ENCODE measurements at places on chromosomes 6 and 20.
A peak's percentile ranks its signal among the peaks of the same experiment; 100 is the strongest.

GRCh38 chr6:137236581-137237355 lies 17.6 kb upstream of the IFNGR1 start:
- no peak for DNase-seq

DNA sequence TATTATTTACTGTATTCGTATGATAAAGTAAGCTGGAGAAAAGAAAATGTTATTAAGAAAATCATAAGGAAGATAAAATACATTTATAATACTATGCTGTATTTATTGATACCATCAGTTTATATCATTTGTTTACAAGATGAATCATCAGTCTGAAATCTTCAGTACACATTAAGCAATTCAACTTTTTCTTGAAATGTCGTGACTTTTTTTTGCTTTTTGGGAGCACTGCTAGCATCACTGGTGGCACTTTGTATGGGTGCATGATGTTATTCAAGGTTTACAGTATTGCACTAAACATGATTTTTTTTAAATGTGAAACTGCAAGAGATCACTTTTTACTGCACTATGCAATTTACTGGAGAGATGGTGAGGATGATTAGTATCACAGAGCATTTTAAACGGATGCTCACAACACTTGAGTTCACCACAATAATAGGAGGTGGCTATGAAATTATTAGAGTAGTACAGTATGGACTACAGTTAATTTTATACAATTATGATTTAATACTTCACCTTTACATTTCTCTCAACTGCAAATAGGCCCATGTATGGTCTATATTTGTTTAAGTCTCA lies 85.9 kb downstream of the SNAP25 start:
- no peak for DNase-seq

DNA sequence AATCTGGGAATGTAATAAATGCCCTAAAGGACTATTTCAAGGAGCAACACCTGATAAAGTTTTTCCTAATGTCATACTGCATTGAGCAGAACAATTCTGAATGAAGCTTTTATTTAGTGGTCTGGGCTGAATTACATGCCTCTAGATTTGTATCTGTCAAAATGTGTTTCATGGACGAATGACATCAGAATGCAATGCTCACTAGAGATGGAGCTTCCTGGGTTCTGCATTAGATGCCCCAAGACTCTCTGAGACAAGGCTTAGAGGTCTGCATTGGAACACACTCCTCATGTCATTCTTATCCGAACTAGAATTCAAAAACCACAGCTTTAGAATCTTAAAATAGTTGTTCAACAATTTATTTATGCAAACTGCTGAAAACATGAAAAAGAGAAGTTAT lies 62.0 kb downstream of the SYNE1 start:
- DNase-seq = no peak

DNA sequence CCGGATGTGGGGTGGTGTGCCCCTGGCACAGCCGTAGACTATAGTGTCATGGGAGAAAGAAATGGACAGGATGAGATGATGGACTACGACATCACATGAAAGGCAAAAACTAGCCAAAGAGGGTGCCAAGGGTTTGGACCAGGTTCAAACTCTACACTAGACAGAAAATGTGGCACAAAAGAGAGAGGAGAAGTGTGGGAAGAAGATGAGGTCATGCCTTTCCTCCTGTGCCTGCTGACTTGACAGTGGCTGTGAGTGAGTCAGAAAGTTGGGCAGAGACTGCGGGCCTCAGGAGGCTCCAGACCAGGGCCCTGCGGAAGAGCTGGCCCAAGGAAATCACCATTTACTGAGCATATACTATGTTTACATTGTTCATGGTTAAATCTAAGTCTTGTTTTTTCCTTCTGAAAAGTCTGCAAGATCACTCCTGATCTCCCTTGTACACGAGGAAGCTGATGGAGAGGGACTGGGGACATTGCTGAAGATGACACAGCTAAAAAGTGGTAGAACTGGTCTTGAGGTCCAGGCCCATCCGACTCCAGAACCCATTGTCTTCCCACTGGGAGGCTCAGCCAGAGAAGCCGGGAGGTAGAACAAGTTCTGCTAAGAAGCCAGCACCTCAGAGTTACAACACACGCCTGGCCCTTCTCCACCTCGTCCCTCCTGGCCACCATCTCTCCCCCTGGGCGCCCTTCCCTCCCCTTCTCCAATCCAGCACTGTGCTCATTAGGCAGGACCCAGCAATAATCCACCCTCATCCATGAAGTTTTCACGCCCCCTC lies 35.6 kb downstream of the CNKSR3 start:
- DNase-seq = peak; percentile 80

- no peak for DNase-seq
Observed at GRCh38 chr6:21587961-21588480, 5.5 kb upstream of the SOX4 start.

DNA sequence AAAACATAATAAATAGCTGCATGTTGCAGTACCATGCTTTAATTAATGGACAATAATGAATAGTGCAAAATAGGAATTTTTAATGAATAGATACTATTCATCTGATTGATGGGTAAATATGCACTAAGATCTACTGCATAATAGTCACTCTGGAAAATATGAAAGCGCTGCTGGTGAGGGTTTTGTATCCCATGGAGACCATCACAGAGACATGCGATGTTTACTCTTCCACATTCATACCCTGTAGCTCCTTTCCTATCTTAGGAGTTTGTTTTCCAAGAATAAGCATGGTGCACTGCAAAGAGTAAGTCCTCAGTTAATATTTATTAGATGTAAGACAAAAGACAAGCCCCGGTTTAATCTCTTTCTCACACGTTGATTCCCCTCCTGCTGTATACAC lies 81.4 kb downstream of the NRSN1 start:
- DNase-seq = no peak

DNA sequence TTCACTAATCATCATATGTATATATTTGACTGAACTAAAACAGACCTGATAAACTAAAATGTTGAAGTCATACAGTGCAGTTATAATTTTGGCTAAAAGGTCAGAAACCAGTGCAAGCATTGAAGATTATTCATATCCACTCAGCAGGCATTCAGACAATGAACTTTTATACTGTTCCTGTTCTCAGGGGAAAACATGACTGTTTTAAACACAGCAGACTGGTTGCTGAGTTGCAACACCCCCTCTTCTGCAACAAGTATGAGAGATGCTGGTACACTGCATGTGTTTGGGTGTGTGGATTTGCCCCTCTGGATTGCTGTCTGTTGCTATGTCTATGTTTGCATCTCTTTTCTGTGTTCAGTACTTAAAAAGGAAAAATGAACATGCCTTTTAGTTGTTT lies 206.8 kb downstream of the EYA4 start:
- DNase-seq = no peak

GRCh38 chr6:1856381-1856780 lies 246.7 kb downstream of the FOXC1 start:
- DNase-seq = peak; percentile 53

DNA sequence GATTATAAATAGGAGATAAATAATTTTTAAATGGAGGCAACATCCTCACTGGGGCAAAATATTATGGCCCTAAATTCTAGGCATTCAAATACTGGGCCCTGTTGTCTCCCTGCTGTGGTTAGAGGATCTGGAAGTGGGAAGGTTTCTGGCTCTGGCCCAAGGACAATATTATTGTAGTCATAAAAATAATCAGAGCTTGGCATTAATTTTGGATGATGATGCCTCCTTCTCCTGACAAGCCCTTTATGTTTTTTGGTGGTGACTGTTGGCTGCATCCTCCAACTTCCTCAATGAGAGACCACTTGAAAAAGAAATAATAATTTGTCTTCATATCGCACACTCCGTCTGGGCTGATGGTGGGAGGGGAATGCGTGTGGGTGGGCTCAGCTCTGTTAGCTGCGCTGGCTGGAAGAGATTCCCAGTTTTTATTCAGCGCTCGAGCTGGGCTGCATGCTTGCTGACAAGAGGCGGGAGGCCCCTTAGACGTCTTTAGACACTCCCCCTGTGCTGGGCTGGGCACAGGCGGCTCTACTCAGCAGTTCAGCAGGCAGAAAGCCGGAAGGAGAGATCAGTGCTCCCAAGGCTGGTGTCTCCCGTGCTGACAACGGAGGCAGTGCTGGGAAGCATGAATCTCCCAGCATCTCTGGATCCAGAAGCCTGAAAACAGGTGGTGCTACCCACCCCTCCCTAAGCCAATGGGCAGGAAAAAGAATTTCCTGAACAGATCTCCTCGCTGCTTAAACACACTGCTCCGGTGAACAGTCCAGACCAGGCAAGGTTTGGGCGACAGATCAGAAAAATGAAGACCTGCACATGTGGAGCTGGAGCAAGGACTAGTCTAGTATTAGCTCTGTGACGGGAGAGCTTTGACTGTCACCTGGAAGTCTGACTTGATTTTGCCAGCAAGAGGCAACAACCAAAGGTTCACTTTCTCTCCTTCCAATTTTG lies 97.7 kb downstream of the SYCP2 start:
- DNase-seq = no peak

DNA sequence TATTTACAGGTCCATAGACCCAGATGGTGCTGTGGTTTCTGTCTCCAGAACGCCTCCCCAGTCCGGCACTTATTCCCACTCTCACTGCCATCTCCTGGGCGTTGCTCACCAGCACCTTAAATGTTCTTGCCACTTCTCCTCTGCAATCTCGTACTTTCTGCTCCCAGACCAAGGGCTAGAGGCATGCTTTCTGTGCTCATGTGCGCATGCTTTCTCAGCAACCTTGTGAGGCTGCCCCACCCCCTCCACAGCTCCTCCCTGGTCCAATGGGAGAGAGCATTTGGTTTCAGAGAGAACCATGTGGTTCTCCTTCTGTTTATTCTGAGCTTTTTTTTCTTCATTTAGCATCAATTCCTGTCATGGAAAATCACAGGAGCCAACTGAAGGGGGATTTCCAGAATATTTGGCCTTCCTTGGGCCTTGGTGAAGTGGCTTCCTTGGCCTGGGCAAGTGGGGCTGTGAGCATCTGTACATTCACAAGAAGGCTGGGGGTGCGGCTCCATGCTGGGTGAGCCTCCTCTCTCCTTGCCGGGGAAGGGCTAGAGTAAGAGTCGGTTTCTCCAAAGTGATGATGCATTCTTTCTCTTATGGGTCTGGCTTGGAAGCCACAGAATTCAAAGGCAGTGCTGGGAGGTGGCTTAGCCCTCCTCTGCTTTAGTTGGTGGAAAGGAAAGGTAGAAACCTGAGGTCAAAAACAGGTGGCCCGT lies 66.6 kb downstream of the PHACTR3 start:
- DNase-seq = no peak

DNA sequence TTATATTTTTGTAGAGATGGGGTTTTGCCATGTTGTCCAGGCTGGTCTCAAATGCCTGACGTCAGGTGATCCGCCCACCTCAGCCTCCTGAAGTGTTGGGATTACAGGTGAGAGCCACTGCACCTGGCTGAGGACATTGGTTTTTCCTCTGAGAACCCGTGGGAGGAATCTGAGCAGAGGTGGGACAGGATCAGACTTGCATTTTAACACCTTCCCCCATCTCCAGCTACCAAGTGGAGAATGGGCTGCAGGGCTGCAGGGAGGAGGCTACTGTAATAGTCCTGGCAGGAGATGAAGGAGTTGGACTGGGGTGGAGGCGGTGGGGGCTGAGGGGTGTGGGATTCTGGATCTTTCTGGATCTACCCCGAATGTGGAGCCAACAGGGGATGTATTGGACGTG lies 24.5 kb downstream of the FAM110A start:
- DNase-seq = no peak

- DNase-seq = no peak
Observed at GRCh38 chr20:58697867-58698703, 5.5 kb downstream of the NPEPL1 start.

- peak; percentile 53 for DNase-seq
Observed at GRCh38 chr6:82006027-82006738, 241.4 kb downstream of the IBTK start.

GRCh38 chr6:112227411-112227810 lies 27.0 kb downstream of the LAMA4 start:
- no peak for DNase-seq

DNA sequence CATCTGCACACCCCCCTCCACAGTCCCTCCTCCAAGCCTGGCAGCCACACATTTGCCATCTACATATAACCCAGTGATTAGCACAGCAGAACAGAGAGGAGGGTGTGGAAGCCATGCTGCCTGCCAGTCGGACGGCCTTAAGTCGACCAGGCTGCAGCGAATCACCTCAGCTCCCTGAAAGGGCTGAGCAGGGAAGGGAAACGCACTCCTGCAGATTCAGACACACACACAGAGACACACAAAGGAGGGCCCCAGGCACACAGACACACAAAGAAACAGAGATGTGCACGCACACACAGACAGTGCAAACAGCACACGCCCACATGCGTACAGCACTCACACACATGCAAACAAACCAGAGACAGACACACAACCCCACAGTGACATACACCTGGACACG lies 11.2 kb upstream of the SIRPA start:
- no peak for DNase-seq

DNA sequence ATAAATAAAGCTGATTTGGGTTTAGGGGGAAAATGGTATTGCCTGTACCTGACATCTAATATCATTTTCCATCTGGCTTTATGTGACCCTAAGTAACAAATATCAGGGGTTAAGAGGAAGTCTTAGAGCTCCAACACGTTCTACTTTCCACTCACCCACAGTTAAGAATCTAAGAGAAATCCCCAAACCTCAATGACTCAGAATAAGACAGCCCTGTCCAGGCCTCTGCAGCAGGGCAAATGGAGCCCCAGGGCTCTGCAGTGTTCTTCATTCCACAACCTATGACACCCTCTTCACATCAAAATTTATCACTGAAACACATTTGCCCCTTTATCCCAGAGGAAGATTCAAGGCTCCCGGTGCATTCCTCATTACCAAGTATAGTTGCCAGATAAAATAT lies 20.3 kb upstream of the TENT5A start:
- peak; percentile 85 for DNase-seq

DNA sequence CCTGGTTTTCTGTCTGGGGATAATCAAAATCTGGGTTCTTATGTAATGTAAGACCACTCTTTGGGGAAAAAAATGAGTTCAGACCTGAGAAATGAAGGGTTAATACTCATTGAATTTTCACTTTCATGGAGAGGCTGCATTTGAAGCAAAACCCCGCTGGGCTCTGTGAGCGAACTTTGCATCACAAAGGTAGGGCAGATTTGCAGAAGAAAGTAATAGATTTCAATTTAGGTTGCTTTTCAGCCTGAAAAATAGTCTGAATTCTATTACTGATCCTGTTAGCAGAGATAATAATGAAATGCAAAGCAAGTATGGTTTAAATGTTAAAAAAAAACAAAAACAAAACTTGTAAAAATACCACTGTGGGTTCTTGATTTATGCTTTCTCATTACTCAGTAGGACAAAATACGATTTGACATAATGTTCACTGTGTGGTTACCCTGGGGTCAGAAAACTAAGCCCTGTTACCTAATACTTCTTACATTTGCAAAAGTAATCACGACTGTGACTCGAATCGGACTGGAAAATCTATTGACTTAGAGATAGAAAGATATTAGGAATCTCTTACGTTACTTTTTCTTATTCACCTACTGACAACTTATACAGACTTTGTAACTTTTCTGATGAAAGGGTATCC lies 72.2 kb downstream of the UST start:
- no peak for DNase-seq

DNA sequence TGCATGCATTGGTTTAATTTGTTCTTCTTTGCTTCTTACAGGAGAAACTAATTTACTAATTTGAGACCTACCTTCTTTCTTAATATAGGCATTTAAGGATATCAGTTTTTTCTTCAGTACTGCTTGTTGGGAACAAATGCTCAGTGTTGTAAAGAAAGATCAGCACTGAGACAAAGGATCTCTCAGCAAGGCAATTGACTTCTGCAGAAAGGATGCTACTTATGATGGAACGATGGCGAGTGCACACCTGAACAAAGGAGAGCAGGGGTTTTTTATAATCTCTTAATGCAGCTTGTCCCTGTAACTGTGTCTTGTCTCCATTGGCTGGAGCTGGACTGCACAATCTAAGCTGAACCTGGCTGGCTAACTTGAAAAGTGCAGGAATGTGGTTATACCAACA lies 64.2 kb downstream of the RPP21 start:
- no peak for DNase-seq

Measured in inflammatory macrophage treated with lipopolysaccharide for 4 hours (primary cell).